ENCODE measurements at places on chromosomes 16 and 17.

DNA sequence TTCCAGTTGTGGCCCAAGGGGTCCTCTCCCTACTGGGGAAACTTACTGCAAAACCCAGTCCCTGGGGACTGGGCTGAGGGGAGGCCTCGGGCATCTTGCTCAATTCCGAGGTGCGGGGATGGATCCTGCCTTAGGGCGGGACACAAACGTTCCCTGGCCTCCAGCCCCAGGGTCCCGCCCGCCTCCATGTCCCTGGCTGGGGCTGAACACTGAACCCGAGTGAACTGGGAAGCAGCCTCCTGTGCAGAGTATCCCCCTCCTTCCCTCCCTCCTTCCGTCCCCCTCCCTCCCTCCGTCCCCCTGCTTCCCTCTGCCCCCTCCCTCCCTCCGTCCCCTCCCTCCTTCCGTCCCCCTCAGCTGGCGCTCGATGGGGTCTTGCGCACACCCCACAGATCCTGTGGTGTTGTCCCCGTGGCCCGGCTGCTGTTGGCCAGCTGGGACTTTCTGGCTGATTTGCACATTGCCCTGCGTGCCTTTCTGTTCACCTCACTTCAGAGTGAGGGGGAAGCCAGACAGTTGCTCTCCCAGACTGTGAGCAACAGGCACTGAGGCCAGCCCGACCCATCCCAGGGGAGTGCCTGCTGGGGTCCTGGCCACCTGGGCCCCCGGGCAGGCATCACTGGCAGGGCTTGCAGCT is 5.5 kb downstream of the TRAF7 start:
- peak overlapping the region; percentile 76 for H3K27ac ChIP-seq
- peaks cover 31% of the 10 kb centered on the region for H3K4me1 ChIP-seq
- no peaks in the 10 kb centered on the region for H3K27me3 ChIP-seq
- H3K36me3 ChIP-seq = peaks cover 10% of the 10 kb centered on the region
- H3K4me3 ChIP-seq = no peak overlapping the region
- no peak for DNase-seq

DNA sequence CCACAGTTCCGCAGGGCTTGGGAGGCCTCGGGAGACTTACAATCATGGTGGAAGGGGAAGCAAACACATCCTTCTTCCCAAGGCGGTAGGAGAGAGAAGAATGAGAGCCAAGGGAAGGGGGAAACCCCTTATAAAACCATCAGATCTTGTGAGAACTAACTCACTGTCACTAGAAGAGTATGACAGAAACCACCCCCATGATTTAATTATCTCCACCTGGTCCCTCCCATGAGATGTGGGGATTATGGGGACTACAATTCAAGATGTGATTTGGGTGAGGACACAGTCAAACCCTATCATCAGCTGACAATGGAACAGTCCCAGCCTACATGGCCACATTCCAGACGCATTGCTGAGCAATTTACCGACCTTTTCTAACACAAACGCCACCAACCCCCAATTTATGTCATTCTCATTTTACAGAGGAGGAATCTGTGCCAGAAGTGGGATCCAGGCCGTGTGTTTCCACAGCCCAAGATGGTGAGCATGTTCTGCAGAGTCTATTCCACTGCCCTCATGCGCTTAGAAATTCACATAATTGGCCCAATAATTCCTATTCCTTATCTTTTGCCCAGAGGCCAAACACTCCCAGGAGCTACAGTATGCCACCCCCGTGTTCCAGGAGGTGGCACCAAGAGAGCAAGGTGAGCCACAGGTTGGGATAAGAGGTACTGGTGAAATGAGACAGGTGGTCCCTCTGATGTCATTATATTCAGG is 17.3 kb downstream of the MILR1 start:
- H3K4me1 ChIP-seq = no peaks in the 10 kb centered on the region
- no peak for DNase-seq
- no peaks in the 10 kb centered on the region for H3K36me3 ChIP-seq
- no peaks in the 10 kb centered on the region for H3K27me3 ChIP-seq

- H3K27me3 ChIP-seq = peaks cover 32% of the 10 kb centered on the region
- H3K36me3 ChIP-seq = no peaks in the 10 kb centered on the region
- no peak overlapping the region for H3K4me3 ChIP-seq
- DNase-seq = no peak
- H3K4me1 ChIP-seq = no peaks in the 10 kb centered on the region
These were observed 238.6 kb upstream of the GSE1 start for GRCh38 chr16:85374571-85374872.

GRCh38 chr17:12859520-12859919 is 70.2 kb downstream of the ARHGAP44 start:
- H3K36me3 ChIP-seq = no peaks in the 10 kb centered on the region
- H3K4me3 ChIP-seq = no peak overlapping the region
- H3K4me1 ChIP-seq = no peaks in the 10 kb centered on the region
- no peak for DNase-seq
- H3K27me3 ChIP-seq = no peaks in the 10 kb centered on the region

DNA sequence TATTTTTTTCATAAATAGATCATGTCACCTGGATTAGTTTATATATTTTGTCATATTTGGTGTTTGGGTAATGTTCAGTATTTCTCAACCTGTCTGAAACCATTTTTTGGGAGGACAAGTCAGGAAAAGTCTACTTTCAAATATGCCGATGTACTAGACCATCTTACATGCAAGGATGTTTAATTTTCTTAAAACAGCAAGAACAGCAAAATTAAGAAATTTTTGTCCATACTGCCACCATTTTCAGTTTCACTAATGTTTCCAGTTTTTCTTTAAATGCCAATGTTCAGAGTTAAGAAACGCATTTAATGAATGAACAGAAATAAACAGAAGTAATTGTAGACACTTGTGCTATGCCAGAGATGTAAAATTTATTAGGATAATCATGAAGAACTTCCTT is 880 bp downstream of the KRTAP3-3 start:
- DNase-seq = no peak
- no peaks in the 10 kb centered on the region for H3K4me1 ChIP-seq
- peaks cover 43% of the 10 kb centered on the region for H3K27me3 ChIP-seq

GRCh38 chr17:37592291-37592690 is 16.9 kb downstream of the SYNRG start:
- peaks cover 35% of the 10 kb centered on the region for H3K36me3 ChIP-seq
- no peak overlapping the region for H3K4me3 ChIP-seq
- no peak overlapping the region for H3K27ac ChIP-seq
- no peaks in the 10 kb centered on the region for H3K27me3 ChIP-seq
- no peak for DNase-seq

GRCh38 chr16:4578961-4579530 is 22.9 kb downstream of the C16orf96 start:
- no peak for DNase-seq
- H3K27me3 ChIP-seq = no peaks in the 10 kb centered on the region
- H3K4me3 ChIP-seq = no peak overlapping the region
- H3K36me3 ChIP-seq = no peaks in the 10 kb centered on the region

DNA sequence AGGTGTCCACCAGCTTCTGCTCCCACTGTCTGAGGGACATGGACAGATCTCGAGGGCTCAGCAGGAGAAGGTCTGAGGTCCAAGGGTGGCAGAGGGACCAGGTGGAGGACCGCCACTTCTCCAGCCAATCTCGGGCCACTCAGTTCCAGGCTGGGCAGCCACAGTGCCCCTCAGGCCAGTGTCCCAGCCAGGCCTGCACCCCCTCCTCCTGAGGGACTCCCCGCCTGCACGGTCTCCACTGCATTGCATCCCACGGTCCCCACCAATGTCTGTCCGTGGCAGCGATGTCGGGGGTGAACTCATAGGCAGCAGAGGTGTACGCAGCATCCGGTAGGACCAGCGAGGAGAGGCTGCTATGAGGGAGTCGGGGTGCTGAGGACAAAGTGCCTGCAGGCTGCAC is 64.2 kb upstream of the DOC2B start:
- no peaks in the 10 kb centered on the region for H3K36me3 ChIP-seq
- H3K4me3 ChIP-seq = no peak overlapping the region
- H3K27ac ChIP-seq = no peak overlapping the region
- no peaks in the 10 kb centered on the region for H3K4me1 ChIP-seq

DNA sequence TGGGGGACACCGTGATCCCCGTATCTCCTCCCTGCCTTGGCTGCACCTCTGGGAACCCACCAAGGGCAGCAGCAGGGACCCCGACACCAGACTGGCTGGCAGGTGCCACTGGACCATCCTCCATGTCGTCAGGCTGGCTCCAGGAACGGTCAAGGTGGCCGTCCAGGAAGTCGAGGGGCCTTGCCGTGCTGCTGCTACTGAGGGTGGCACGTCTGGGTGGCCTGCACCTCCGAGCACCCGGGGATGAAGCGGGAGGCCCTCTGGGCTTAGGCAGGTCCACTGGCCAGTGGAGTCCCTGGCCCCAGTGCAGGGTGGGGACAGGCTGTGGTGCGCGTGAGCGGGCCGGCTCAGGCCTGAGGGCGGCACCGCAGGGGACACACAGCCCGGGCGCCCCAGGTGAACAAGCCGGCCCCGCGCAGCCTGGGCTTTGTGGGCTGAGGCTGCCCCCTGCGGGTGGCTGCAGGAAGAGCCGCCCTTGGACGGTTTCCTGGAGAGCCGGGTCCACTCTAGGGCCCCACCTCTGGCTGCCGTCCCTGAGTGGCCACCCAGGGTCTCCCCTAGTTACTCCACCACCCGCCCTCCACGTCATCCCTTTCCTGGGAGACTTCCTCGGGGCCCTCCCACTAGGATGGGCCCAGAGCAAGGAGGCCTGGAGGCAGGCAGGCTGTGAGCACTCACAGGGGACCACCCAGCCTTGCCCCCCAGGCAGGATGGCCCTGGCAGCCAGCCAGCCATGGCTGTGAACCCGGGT is 42.8 kb upstream of the ZC3H18 start:
- H3K4me1 ChIP-seq = peaks cover 5% of the 10 kb centered on the region
- DNase-seq = peak; percentile 40
- no peak overlapping the region for H3K27ac ChIP-seq
- no peak overlapping the region for H3K4me3 ChIP-seq

- H3K27me3 ChIP-seq = no peaks in the 10 kb centered on the region
- H3K27ac ChIP-seq = peak overlapping the region; percentile 56
- H3K36me3 ChIP-seq = peaks cover 42% of the 10 kb centered on the region
- no peak for DNase-seq
- no peak overlapping the region for H3K4me3 ChIP-seq
These were observed 90.7 kb downstream of the TIMM22 start for GRCh38 chr17:1087381-1088241.

- peaks cover 9% of the 10 kb centered on the region for H3K4me1 ChIP-seq
- no peak overlapping the region for H3K4me3 ChIP-seq
- no peaks in the 10 kb centered on the region for H3K27me3 ChIP-seq
These were observed 33.3 kb downstream of the RANBP10 start for GRCh38 chr16:67773099-67773498.

- H3K36me3 ChIP-seq = no peaks in the 10 kb centered on the region
- DNase-seq = peak; percentile 19
- no peaks in the 10 kb centered on the region for H3K27me3 ChIP-seq
These were observed 1.2 kb downstream of the KRTAP4-2 start for GRCh38 chr17:41176744-41177387.

DNA sequence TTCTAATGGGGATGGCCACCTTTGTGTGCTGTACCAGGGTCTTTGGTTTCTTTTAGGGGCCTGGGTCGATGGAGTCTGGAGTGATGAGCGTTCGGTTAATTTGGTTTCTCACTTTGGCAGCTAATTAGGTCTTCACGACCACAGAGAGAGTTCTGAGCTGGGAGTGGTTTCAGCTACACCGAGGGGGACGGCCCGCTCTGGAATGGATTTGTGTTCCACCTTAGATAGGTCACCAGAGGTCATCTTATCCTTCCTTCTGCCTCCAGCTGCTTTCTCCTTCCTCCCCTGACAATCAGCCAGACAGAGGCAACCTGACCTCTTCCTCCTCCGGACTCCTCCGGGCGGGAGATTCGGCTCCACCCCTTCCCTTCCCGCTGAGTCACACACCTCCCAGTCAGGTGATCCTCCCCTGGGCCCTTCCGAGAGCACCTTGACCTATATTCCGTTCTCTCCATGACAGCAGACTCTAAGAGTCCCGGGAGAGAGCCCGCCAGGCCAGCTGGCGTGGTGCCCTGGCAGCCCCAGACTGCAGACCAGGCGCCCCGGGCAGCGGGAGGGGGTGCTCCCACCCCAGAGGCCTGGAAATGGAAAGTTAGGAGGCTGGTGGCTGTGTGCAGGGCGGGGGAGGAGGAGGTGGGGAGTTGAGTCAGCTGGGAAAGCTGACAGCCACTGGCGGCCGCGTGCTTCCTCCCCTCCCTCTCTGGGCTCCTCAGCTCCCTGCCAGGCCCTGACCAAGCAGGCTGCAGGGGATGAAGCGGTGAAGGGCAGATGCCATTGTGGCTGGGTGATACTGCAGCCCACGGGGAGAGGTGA is 44.7 kb downstream of the CHD9 start:
- H3K4me3 ChIP-seq = peak overlapping the region; percentile 81
- no peaks in the 10 kb centered on the region for H3K27me3 ChIP-seq
- peak; percentile 50 for DNase-seq
- peaks cover 43% of the 10 kb centered on the region for H3K4me1 ChIP-seq

Measured in stimulated activated naive B cell treated with anti-CD40 and anti-IgM and Interleukin-4, amounts not matched to agents 10 μg/mL and 1 μg/mL and 100 μg/mL, for 72 hours (primary cell).